ENCODE measurements at places on chromosomes 2 and 18.

DNA sequence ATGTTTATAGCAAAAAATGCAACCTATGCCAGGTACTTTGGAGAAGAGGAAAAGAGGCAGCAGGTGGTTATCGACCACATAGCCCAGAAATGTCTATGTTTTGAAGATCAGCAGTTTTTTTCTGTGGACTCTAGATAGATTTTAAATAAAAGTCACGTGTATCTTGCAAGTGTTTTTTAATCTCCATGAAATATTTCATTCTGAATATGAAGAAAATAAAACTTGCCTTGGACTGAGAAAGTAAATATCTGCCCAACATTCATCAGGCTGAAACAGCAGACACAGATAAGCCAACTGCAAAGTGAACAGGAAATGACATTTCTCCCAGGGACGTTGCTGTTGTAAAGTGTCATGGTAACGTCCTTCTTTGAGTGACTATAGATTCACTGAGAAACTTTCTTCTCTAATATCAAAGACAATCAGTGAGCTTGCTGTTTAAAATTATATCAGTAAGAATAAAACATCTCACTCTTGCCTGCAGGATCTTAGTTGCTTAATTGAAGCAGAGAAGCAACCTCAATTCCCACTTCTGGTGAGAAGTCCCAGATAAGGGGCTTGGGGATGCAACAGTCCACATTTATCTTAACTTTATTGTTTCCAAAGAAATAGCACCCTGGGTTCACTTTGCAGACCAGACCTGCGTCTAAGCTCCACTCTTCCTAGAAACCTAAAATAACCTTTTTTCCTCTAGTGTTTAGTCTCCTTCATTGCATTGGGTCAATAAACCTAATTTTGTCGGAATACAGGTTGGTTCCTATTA, 6.3 kb downstream of the MYOM1 start:
- no peak for DNase-seq

GRCh38 chr2:27966466-27966865, 75.9 kb downstream of the BABAM2 start:
- DNase-seq = no peak

GRCh38 chr2:110678457-110679336, 834 bp upstream of the BUB1 start:
- DNase-seq = no peak

- no peak for DNase-seq
These were observed 10.8 kb downstream of the OXER1 start for GRCh38 chr2:42752816-42753813.

- DNase-seq = no peak
These were observed 6.4 kb downstream of the WNT6 start for GRCh38 chr2:218865999-218866398.

DNA sequence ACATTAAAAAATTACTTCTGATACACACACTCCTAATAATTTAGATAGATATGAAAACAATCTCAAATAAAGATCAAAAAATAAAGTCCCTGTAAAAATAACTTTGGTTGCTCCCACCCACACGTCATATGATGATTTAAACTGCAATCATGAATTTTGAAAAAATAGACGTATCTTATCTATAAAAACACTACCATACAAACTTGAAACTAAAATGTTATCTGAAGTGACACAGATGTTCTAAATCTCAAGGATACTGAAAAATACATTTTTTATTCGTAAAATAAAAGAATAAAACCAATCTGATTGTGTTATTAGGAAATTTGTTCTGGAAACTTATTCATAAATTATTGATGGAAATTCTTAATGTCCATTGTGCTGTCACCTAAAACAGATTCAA, 8.1 kb upstream of the BOLA3 start:
- DNase-seq = no peak

GRCh38 chr2:85673716-85674375, 5.8 kb upstream of the SFTPB start:
- no peak for DNase-seq

DNA sequence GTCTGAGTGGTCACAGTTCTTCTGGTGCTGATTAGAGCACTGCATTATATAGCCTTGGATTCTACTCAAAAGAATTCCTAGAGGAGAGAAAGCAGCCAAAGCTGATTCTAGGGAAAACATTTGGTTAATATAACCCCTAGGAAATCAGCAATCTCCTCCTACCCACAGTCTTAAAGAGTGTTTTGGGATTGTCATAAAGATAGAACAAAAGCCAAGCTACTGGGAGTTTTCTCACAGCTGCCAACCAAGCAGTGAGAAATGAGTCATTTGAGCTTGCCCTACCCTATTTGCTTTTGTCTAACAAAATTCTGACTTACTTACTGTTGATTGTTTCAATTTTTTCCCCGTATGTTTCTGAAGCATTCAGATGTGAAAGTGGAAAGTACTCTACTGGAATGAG, 469.3 kb downstream of the PLCL1 start:
- no peak for DNase-seq

- no peak for DNase-seq
These were observed 10.1 kb downstream of the CYP26B1 start for GRCh38 chr2:72137498-72138010.

DNA sequence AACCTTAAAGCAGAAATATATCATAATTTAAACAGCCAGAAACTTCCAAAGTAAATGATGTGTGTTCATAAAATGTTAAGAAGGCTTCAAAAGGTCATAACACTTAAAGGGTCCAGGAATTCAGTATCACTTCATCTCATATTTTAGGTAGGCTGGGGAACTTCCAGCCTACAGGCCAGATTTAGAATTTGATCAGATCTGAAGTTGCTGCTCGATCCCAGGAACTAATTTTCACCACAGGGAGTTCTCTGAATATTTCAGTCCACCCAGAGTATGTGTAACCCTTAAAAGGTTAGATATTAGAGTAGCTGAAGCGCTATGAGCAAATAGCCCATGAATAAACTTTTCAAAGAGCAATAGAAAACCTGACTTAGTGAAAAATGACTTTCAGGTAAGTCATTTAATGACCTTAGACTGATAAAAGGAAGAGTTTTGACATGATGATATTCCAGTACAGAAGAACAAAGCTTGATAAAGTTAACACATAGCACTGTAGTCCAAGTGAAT, 1.7 kb downstream of the WIPF1 start:
- no peak for DNase-seq

DNA sequence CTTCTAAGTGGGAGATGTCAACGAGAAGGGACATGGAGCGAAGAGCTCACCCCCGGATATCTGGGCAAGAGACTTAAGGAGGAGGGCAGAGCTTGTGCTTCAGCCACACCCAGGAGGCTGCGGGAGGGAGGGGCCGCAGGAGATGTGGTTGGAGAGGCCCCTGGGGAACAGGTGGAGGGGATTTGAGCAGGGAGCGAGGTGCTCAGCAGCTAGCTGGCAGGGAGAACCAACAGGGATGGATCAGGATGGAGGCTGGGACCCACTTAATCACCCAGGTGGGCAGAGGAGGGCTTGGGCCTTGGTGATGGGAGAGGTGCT, 78.3 kb downstream of the MBP start:
- no peak for DNase-seq

DNA sequence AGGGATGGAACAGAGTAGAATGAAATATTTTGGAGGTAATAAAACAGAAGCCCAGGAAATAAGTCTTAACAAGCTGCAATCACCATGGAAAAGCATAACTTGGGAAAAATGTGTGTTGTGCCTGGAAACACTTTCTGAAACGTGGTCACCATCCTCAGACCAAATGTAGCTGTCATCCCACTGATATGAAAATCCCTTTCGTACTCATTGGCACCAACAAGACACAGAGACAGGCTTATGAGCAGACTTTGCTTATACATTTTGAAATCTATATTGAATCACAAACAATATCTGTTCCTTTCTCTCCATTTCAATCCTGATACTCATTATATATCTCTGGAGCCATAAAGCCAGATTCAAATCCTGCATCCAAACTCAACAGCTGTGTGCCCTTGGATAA, 28.7 kb downstream of the MREG start:
- no peak for DNase-seq

DNA sequence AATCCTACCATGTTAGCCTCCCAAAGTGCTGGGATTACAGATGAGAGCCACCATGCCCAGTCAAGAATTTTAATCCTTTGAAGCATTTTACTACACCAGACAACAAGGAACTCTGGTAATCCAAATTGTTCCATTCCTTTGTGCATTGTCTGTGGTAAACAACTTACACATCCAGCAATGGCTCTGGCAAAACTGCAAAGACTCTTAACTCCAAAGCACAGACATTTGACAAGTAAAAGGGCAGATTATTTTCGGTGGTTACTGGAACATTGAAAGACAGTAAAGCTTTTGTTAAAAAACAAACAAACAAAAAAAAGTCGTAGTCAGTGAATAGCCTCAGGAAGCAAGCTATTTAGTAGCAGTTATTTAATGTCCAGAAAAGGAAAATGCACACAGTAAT, 33.2 kb upstream of the RMND5A start:
- DNase-seq = no peak

DNA sequence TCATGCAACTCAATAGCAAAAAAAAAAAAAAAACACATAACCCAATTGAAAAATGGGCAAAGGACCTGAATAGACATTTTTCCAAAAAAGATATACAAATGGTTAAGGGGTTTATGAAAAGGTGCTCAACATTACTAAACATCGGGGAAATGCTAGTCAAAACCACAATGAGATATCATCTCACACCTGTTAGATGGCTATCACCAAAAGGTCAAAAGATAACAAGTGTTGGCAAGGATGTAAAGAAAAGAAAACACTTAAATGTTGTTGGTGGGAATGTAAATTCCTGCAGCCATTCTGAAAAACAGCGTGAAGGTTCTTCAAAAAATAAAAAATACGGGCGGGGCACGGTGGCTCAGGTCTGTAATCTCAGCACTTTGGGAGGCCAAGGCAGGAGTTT, 112.4 kb upstream of the CAB39 start:
- no peak for DNase-seq

DNA sequence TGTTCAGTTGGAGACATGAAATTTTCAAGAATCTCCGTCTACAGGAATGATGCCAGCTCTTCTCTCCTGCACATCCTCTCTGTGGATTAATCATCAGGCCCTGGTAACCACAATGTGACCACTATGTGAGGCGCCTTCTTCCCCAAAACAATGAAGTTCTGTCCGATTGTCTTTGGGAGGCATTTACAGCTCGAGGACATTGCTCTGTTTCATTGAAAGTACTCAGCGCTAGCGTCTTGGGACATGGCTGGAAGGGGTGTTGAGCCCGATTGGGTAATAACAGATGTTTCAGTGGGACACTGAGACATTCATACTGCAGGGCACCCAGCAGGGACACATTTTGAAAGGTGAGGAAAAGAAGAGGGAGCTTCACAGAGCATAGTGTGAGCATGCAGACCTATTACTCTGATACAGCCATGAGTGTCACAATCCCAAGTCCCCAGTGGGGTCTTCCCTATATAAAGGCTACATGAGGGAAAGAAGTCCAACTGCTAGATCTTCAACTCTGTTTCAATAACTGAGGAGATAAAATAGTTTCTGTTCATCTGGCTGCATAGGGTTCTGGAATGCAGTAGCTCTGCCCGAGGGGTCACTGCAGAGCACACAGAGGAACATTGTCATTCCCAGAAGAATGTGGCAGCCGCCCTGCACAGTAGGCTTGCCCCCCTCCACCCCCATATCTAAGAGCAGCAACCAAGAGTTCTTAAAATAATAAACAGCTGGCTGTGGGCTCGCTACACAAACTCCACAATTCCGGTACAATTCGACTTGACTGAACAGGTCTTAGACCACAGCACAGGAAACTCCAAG, 237.3 kb downstream of the OSR1 start:
- DNase-seq = no peak

All from NCI-H2081 treated with DMSO at 0.1 percent for 48 hours (cell line).